LNCaP clone FGC (cell line): ENCODE measurements at places on chromosomes 3 and 15.

DNA sequence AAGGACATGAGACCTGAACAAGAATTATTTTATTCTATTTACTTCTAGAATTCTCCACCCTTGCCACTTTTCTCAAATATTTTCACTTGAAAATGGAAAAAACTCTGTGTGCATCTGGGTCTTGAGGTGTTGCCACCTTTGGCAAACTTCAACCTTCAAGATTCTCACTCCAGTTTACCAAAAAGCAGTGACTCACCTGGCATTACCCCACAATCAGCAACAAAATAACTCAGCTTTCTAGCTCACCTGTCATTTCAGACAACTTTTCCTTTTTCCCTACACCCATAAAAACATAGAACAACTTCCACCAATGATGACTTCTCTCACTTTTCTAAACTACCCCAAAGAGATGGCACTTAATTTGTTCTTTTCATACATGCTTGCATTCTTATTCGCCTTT is 115.8 kb downstream of the DUT start:
- DNase-seq = no peak

GRCh38 chr3:161579395-161580126 is 83.0 kb downstream of the OTOL1 start:
- no peak for DNase-seq

- DNase-seq = no peak
Observed at GRCh38 chr3:119314821-119315220, 20.6 kb downstream of the ARHGAP31 start.

DNA sequence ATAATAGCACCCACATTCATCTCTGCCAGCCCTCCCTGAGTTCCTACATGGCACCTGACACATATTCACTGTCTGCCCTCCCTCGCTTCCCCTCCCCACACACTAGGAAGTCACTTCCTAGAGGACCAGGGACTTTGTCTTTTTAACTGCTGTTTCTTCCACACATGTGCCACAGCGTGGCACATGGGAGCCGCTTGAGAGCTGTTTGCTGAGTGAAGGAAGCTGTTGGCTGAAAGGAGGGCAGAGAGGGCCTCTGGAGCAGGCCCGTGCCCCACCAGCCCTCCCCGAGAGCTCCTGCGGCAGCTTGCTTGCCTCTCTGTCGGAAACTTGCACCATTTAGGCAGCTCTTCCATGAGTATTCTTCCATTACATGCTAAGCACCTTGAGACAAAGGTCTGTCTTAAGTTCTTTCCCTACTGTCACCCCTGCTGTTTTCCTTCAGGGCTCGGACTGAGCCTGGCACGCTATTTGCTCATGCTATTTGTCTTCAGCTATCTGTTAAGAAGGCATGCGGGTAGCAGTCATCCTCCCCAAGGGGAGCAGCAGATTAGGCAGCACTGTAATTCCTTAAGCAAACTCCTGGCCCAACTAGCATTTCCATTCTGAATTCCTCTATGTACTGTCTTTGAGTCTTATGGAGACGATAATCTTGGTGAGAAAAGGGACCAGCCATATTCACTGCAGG is 72.2 kb downstream of the CACNA1D start:
- no peak for DNase-seq

- DNase-seq = no peak
Observed at GRCh38 chr3:122183893-122184590, 574 bp downstream of the CASR start.

- DNase-seq = no peak
Observed at GRCh38 chr15:35723120-35723847, 177.3 kb upstream of the DPH6 start.

DNA sequence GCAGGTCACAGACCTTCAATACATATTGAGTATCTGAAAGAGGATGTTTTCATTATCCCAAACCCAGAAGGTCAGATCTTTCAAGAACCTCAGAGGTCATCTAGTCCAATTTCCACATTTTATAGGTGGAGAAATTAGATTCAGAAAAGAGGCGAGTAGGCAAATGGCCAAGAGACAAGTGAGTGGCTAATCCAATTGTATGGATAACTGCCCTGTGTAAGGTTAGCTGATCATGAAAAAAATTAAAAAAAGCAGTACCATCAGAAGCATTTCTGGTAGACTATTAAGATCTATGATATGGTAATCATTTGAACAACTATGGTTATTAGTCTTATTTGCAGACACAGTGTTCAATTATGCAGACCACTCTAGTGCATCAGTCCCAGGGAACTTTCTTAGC is 660.7 kb upstream of the CFAP20DC start:
- no peak for DNase-seq

DNA sequence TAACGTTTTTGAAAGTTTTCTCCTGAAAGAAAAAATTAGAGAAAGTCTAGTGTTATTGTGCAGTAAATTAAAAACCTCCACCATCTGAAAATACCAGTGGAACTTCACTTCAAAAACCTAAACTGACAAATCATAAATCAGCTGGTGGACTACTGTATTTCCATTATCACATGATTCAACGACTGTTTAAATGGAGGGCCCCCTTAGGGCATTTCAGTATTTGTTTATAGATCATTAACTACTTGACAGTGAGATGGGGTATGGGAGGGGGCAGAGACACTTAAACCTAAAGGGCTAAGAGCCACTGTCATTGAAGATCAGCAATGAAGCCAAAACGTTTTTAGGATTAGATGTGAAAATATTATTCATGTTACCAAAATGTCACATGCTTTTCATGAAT is 8.8 kb upstream of the C15orf61 start:
- no peak for DNase-seq

DNA sequence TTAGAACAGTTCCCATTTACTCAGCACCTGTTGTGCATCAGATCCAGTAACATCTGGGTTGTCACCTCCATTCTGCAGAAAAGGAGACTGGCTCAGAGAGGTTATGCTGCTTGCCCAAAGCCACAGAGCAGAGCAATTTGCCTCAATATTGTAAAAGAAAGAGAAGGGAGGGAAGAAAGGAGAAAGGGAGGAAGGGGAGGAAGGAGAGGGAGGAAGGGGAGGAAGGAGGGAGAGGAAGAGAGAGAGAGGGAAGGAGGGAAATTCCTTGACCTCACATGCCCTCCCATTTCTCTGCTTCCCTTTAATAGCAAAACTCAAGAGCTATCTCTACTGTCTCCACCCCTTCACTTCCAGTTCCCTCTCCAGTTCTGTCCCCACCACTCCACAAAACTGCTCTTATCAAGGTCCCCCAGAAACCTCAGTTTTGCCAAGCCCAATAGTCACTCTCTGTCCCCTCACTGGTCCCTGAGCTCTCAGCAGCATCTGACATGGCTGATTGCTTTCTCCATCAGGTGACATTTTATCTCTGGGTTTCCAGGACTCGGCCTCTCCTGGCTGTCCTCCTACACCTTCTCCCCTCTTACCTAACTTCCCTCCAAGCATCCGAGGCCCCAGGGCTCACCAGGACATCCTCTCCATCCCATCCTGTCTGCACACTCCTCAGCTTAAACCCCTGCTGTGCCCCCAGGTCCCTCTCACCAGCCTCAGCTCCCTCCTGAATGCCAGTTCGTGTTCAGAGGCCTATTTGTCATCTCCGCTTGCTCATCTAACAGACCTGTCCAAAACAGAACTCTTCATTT is 104.7 kb upstream of the LINGO1 start:
- DNase-seq = no peak

DNA sequence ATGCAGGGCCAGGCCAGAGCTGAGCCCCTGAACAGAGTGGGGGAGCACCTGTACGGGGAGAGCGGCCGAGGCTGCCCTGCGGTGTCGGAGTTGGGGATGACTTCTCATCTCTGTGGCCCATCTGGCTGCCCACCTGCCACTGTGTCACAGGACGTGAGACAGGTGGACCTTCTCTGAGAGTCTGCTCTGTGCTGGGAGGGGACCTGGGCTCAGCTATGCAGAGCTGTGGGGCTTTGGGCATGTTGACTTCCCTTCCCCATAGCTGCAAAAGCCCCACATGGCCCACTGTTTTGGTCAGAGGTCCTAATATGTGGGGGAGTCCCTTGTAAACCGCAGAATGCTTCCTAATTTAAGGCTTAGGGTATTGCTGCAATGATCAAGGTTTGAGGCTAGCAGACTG is 68.0 kb upstream of the TRPM1 start:
- DNase-seq = no peak

- DNase-seq = no peak
Observed at GRCh38 chr15:43361313-43361903, 9.4 kb downstream of the ZSCAN29 start.

GRCh38 chr15:58038426-58039078 is 27.0 kb downstream of the ALDH1A2 start:
- DNase-seq = peak; percentile 93

- DNase-seq = no peak
Observed at GRCh38 chr3:34858067-34858660, 781.2 kb upstream of the ARPP21 start.

- no peak for DNase-seq
Observed at GRCh38 chr3:197598404-197598980, 42.7 kb upstream of the BDH1 start.

GRCh38 chr3:153028381-153028780 is 133.6 kb upstream of the RAP2B start:
- no peak for DNase-seq

GRCh38 chr15:44719293-44719999 is 8.1 kb downstream of the B2M start:
- peak; percentile 56 for DNase-seq

- DNase-seq = no peak
Observed at GRCh38 chr15:31338879-31339557, 12.4 kb downstream of the KLF13 start.

DNA sequence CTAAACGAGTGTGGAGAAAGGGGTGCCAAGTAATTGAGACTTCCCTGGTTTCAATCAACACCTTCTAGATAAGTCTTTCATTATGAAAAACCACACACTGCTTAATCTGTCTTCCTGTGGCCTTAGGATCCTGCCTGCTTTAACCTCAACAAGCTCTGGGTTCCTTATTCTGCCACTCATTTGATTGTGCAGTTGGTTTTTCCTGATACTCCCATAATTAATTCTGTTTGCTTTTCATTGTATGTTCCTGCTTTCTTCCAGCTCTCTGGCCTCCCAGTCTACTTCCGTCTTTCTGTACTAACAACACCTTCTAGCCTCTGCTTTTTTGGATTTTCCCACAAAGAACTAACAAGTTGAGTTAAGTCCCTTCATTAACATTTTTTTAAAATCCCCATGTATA is 20.2 kb upstream of the GCNT3 start:
- DNase-seq = no peak

DNA sequence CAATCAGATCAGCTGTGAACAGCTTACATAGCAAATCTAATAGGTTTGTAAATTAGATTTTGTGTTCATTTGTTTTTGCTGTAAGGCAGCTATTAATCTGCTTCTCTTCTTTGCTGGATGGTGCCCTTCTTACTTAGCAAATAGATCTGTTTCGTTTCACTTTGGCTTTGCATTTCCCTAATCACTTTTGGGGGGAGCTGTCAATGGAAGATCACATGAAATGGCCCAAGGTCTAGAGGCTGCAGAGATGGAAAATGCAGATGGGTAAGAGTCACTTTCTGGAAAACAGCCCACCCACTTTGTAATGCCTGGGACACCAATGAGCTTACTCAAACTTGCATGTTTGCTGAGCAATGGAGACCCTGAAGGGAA is 36.4 kb downstream of the ST8SIA2 start:
- no peak for DNase-seq

GRCh38 chr3:108552267-108553159 is 36.7 kb downstream of the CIP2A start:
- DNase-seq = peak; percentile 33

DNA sequence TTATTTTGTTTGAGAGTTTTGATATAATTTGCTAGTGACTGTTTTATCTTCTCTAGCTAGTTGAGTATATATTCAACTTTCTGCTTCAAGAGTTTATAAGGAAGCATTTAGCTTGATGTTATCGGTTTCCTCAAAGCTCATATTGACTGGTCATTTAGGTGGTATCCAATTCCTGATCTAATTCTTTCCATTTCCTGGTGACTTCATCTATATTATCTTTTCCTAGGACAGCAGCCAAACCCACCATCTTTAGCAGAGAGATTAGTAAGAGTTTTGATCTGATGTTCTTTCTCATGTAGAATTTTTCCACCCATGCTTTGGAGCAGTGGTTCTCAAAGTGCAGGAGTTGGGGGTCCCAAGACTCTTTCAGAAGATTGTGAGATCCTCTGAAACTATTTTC is 148.6 kb upstream of the STT3B start:
- no peak for DNase-seq

- peak; percentile 63 for DNase-seq
Observed at GRCh38 chr3:43951813-43952212, 261.1 kb downstream of the ABHD5 start.

- no peak for DNase-seq
Observed at GRCh38 chr3:186746008-186746407, 28.8 kb downstream of the KNG1 start.
